ENCODE measurements at places on chromosomes 12 and 14. TPM values are rescaled to one million over a fixed set of nuclear protein-coding genes. Genes with fewer than 3 reads are reported as not detected.

- DNase-seq, result no peak
These were observed 448.4 kb upstream of the SEL1L start for GRCh38 chr14:81982046-81982445.

LRRC43 gene
- 6.9 TPM for polyA plus RNA-seq

DNA sequence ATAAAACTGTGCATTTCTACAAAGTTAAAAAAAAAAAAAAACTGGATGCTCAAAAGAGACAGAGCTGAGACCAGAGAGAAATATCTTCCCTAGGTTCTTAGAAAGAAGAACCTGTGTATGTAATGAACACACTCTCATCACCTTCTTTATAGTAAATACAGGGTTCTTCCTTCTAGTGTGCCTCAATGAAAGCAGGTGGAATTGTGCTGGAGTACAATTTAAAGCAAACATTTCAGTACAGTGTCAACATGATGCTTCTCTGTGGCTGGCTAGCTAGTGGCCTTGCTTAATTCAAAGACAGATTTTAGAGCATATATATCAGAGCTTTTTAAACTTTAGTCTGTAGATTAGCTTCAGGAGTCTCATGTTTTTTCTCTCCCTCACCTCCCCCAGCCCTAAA is 249.8 kb upstream of the ARHGAP5 start:
- DNase-seq, result no peak

KRT80 gene
- polyA plus RNA-seq, result 0.11 TPM

DNA sequence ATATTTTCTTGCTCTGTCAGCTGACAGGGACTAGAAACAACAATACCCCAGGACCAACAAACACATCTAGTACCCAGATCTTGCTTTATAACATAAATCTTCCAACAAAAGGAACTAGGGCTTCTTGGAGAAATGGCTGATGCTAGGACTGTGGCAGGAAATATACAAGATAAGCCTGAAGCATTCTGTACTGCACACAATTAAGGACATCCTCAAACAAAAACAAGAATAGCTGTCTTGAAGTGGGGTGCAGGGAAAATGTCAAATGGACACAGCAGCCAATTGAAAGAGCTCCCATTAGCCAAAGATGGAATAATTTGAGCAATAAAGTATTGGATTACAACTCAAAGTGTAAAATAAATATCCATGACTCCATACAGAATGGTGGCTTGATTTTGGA is 50.0 kb downstream of the LGMN start:
- DNase-seq, result no peak

GRCh38 chr12:68865399-68866164 is 57.6 kb downstream of the MDM2 start:
- no peak for DNase-seq

TAS2R7 gene
- not detected for polyA plus RNA-seq

DNA sequence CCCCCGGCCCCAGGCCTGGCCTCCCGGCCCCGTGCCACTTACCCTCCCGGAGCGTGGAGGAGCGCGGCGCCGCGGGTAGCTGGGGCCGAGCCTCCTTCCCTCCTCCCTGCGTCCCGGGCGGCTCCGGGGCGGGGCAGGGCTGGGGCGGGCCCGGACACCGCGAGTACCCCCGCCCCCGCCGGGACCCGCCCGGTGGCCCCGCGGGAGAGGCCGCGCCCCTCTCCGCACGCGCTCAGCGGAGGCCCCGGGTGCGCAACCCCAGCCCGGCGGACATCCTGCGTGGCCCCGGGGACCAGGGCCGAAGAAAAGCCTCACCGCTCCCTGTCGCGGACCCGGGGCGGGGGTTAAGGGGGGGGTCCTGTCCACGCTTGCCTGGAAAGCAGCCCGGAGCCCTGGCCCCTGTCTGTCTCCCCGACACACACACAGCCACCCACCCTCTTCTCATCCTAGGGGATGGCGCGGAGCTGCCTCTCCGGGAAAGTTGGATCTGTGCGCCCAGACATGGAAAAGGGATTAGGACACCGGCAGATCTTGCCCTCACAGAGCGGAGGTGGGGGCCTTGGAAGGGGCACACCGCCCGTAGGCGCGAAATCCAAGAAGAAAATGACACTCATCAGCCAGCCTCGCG is at the start of gene SYNE3:
TSS of gene SYNE3 (minus strand) at position 97 of the 628 bp plus-strand sequence. CDS start 40,829 bp downstream, outside the sequence.
- DNase-seq, result no peak

KLRD1 gene
- 0.47 TPM for polyA plus RNA-seq

All from left renal pelvis (tissue), 4 donors.